ENCODE measurements at places on chromosomes 5 and 9.

- DNase-seq: no peak
Measured at GRCh38 chr5:146860213-146860893, 18.2 kb downstream of the PPP2R2B start.

GRCh38 chr9:89006267-89006666 lies 15.0 kb downstream of the S1PR3 start:
- DNase-seq: no peak

DNA sequence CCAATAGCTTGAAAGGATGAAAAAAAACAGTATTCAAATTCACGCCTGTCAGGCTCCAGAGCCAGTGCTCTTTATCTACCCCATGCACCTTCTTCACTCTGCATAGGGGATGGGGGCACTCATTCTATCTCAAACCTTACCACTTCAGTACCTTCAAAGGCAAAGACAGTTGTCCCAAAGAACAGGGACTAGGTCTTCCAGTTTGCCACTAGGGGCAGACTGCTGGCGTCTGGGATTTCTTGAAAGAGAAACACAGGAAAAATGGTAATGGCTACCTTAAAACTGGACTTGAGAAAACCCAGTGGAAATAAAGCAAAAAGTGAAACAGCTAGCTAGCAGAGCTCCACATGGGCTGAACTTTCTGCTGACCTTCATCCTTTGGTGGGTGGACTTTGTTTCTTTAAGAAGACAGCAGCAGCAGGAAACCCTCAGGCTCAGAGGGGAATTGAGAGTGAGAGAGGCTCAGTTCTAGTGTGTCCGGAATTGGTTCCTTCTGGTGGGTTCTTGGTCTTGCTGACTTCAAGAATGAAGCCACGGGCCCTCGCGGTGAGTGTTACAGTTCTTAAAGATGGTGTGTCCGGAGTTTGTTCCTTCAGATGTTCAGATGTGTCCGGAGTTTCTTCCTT lies 41.0 kb upstream of the SLC36A1 start:
- no peak for DNase-seq

DNA sequence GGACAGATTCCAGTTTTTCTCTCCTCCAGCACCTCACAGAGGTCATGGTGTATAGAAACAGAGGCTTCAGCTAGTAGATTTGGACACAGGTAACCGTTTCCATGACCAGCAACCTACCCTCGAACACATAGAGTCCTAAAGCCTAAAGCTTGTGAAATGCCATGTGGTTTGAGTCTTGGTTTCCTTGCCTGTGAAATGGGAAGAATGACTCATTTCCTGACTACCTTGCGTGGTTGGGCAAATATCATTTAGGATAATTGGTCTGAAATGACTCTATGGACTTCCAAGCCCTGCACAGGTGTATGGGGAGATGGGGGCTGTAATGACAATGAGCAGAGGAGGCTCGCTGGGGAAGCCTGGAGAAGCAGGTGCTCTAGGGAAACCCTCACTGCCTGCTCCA lies 134.6 kb downstream of the TTLL11 start:
- DNase-seq: no peak

- no peak for DNase-seq
Measured at GRCh38 chr5:149790276-149790675, 60.2 kb downstream of the PPARGC1B start.

- DNase-seq: no peak
Measured at GRCh38 chr5:33235304-33235703, 205.5 kb upstream of the TARS1 start.

DNA sequence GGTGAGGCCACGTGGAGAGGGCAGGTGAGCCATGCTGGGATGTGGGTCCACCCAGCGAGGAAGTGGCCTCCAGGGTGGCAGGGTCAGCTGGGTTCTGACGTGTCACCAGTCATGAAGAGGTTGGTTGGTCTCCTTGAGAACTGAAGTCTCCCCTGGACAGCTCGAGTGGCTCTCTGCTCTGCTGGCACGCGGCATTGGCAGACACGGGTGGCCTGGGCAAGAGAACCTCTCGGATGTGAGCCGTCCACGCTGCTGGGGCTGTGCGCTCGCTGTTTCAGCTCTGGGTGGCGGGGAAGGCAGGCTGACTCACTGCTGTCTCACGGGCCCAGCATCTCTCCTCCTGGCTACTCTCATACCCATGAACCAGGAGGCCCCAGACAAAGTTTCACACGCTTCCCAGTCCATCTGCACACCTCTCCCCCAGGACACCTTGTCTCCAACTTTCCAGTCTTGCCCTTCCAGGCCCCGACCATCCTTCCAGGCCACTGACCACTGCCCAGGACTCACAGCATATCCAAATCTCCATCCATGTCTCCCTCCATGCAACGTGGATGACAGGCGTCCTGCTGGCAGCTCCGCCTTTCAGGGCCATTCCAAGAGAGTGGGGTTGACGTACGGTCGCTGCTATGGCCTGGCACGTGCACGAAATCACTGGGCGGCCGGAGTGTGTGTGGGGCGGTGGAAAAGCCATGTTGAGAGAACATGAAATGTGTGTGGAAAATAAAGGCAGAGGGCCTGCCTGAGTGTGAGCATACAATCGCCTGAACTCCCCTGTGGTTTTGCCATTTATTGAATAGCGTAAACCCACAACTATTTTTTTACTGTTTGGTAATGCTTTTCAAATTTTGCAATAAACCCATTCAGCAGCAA lies 145.0 kb upstream of the COL5A1 start:
- DNase-seq: no peak

DNA sequence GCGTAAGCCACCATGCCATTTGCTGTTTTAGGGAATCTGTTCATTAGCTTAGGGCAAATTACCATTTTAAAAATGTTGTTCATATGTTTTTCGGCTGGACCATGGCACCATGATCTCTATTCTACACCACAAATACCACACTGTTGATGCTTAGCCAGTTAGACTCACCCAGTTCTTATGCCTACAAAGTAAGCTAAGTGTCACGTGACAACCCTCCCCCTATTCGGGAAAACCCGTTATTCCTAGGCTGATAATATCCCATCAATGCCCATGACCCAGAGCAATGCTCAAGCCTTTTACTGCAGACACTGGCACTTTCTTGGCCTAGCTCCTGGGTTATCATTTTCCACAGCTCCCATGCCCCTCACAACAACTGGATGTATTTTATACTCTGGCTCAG lies 280.3 kb upstream of the KLF9 start:
- no peak for DNase-seq

Data from stimulated activated CD4-positive, alpha-beta T cell treated with anti-CD3 and anti-CD28 coated beads, TNF-alpha, amount 100 ng/mL, for 1 hour (primary cell).